ENCODE measurements at places on chromosomes 6 and 20.

DNA sequence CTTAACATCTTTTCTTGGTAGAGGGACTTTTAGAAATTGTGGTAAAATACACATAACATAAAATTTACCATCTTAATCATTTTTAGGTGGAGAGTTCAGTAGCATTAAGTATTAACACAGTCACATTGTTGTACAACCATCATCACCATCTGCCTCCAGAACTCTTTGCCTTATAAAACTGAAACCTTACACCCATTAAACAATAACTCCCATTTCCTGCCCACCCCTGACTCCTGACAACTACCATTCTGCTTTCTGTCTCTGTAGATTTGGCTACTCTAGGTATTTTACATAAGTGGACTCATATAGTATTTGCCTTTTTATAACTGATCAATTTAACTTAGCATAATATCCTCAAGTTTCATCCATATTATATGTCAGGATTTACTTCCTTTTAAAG lies 88.7 kb downstream of the ZHX3 start:
- DNase-seq = no peak

DNA sequence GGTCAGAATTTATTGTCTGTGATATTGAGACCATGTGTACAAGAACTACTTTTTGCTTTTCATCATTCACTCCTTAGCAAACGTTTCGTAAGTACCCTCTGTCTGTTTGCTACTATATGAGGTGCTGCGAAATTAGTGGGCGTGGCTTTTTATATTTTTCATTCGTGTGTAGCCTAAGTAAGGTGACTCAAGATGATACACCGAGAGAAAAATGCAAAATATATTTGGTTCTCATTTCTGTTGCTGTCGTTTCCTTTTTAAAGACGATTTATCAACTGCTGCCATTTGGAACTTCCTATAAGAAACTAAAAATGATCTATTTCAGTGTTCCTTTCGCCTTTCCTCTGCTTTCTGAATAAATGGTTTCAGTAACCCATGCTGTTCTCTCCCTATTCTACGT lies 61.2 kb downstream of the VAPB start:
- no peak for DNase-seq

DNA sequence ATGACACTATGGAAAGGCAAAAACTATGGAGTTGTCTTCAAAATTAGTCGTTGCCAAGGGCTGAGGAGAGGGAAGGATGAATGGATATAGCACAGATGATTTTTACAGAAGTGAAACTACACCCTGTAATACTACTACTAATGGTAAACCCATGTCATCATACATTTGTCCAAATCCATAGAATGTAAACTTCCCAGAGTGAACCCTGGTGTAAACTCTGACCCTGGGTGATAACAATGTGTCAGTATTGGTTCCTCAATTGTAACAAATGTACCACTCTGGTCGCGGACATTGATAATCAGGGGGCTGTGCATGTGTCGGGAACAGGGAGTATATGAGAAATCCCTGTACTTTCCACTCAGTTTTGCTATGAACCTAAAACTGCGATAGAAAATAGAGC lies 72.2 kb downstream of the CNBD2 start:
- no peak for DNase-seq

- no peak for DNase-seq
These were observed 76.3 kb downstream of the MRPL14 start for GRCh38 chr6:44050872-44051505.

GRCh38 chr6:42783876-42784642 lies 2.2 kb downstream of the BICRAL start:
- no peak for DNase-seq

DNA sequence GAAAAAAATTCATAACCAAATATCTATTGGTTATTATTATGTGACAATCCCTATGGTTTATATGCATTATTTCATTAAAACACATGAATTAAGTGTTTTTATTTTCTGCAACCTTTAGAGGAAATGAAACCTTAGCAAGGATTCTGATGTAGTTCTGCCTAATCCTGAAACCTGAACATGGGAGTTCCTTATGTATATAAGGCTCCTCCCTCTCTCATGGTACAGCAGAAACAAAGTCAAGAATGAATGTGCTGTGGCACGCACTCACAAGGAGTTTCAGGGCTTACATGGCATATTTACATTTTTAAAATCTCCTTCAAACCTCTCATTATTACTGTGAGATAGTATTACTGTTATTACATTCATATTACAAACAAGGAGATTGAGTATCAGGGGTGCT lies 426.4 kb upstream of the CITED2 start:
- DNase-seq = no peak

GRCh38 chr20:42613076-42613475 lies 576.6 kb downstream of the PTPRT start:
- DNase-seq = no peak

- no peak for DNase-seq
These were observed 46.8 kb downstream of the LYRM2 start for GRCh38 chr6:89591745-89592144.

DNA sequence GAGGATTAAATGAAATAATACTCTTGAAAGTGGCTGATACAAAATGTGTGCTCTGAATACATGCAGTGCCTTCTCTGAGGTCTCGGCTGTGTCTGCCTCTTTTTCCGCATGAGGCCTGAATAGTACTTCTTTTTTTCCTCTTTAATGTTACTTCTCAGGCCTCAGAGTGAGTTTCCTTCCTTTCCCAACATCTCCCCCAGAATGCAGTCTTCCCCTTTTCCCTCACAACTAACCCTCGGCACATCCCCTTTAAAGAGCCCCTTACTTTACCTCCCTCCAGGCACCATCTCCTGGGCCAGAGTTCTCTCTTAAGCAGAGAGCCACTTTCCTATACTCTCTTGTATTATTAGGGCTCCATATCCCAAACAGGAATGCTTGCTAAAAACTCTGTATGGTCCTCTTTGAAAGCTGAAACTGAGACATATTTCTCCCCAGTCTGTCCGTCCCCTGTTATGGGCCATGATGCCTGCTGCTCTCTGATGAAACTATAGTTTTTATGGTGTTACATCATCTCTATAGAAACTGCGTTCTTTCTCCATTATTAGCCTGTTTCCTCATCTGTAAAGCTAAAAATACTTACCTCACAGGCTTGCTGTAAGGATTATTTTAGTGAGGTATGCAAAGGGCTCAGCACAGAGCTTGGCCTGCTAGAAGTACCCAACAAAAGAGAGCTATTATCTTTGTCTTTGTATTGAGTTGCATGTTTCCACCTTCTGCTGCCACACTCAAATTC lies 2.3 kb downstream of the PLAGL2 start:
- no peak for DNase-seq

- DNase-seq = no peak
These were observed 1.5 kb downstream of the PRRC2A start for GRCh38 chr6:31621991-31622390.

DNA sequence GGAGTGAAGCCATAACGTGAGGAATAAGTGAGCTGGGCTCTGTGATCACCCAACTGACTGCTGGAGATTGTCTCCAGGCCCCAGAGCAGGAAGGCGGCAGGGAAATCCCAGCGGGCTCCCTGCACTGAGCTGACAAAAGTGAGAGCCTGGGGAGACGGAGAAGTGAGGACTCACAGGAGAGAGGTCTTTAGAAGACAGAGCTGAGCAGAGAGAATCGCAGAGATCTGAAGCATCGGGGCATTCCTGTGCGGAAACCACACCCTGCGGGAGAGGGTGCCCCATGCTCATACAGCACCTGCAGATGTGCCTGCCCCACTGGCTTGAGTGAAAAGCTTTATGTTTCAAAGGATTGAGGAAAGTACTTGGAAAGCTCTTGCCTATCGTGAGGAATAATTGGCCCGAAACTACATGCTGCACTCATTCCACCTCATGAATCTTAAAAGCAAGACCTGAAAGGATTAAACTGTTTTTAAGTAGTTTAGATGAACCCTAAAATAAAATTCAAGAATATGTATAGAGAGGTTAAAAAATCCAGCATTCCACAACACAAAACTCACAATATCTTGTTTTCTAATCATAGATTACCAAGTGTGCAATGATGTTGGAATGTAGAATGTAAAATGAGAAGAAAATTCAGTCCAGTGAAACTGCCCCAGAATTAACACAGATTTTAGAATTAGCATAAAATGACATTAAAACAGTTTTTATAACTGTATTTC lies 17.7 kb upstream of the THBS2 start:
- no peak for DNase-seq

DNA sequence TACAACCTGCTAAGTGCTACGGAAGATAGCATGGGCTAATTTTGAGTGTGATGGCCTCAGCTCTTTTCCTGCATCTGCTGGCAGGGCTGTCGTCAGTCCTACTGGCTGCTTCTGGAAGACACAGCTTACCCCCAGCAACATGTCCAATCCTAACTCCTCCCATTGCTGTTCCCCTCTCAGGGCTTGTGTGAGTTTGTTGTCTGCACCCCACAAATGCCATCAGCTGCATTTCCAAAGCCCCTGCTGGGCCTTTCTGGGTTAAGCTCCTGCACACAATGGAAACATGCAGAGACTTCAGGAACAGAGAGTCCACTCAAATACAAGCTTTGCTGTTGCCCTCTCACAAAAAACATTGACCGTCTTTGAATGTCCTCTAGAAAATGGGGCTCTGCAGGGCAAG lies 84.7 kb downstream of the RNF182 start:
- DNase-seq = no peak

DNA sequence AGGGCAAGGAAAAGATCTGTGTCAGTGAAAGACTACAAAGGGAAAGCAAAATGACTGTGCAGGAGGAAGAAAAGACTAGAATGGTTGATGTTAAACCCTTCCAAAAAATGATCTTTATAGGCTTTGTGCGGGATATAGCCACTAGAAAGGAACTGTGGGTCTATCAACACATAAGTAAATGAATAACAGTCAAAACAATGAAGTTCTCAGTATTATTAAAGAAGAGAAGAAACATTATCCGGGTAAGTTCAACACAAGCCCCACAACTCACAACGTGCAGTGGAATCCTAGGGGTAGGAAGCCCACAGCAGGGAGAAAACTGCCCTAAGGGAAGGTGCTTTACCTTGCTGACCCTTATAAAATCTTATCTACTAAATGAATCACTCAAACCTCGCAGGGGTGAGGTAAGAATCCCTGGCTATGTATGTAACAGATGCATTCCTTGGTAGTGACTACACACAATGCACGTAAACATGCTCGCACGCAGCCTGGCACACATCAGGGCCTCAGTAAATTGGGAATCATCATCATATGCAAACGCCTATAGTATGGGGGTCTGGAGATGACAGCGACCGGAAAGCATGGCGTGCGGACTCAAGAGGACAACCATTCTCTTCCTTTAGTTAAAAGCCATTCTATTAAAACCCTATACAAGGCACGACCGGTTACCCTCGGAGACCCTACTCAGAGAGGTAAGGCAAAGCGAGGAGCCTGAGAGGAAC lies 11.3 kb downstream of the TFAP2A start:
- DNase-seq = no peak

DNA sequence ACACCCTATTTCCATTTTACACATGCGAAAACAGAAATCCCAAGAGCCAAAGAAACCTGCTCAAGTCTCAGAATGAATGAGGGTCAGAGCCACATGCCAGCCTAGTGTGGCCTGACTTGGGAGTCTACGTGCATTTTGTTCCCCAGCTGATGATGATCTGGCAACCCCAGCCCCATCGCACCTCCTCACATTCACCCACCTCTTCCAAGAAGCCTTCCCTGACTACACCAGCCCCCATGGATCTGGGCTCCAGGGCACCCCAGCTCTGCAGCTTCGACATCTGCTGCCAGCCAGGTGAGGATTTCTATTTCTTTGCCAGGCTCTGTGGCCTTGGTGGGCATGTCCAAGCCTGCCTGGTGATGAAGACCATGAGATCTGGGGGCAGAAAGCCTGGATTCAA lies 41.0 kb downstream of the ANGPT4 start:
- no peak for DNase-seq

DNA sequence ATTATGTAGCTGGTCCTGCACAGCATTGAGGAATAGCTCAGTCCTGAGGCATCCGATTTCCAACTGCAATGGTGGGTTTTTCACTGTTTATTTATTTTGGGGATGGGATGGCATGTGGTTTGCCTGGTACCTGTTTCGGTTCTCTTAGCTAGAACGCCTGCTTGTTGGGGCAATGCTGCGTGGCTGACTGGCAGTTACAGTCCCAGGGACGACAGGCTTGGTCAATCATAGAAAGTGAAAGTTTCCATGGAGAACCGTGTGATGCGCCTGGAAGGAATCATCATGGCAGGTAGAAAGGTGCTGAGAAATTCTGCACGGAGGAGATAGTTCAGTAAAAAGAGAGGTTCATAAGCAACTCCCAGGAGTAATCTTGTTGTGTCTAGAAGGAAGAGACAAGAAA lies 18.4 kb downstream of the ID4 start:
- no peak for DNase-seq

GRCh38 chr20:56433221-56433879 lies 21.3 kb downstream of the CASS4 start:
- DNase-seq = no peak

GRCh38 chr6:43951063-43951755 lies 176.0 kb downstream of the MRPL14 start:
- DNase-seq = peak; percentile 59

DNA sequence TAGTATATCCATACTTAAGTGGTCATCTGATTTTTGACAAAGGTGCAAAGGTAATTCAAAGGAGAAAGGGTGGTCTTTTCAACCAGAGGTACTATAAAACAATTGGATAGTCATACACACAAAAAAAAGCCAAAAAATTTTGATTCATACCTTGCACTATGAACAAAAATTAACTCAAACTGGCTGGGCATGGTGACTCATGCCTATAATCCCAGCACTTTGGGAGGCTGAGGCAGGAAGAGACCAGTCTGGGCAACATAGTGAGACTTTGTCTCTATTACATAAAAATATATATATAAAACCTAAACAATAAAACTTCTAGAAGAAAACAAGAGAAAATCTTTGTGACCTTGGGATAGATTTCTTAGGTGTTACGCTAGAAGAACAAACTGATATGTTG lies 43.8 kb upstream of the ADIG start:
- DNase-seq = no peak

- DNase-seq = no peak
These were observed 116.8 kb downstream of the FIG4 start for GRCh38 chr6:109807881-109808280.

- no peak for DNase-seq
These were observed 546.9 kb downstream of the TFAP2B start for GRCh38 chr6:51365566-51365965.

GRCh38 chr20:23667666-23668065 lies 21.2 kb downstream of the CST4 start:
- no peak for DNase-seq

DNA sequence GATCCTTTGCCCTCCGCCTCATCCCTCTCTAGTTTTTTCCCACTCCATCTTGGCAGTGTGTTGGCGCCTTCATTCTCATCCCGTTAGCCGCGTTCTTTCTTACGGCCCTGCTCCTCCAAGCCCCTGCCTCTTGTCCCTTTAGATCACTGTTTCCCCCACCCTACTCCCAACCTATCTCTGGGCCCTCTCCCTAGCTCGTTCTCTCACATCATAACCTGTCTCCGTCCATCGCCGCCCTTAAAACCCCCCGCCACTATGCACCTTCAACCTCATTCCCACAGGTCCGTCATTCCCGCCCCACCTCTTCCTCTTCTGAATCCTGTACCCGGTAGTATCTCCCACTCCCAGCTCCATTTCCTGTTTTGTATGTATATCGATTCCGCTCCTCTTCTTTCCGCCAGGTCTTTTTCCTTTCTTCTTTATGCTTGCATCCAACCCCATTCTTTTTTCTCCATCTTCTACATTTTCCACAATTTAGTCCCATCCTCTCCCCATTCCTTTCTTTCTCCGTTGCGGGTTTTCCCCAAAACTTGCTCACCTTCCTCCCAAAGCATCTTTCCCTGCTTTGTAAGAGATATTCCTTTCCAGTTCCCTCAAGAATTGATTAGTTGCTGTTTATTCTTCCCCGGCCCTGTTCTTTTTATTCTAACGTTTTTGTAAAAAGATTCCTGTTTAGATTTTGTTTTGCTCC lies 671 bp downstream of the EFHC1 start:
- DNase-seq = no peak

- DNase-seq = no peak
These were observed 1.4 kb downstream of the CYB5R4 start for GRCh38 chr6:83860782-83861495.

Data from CMK (cell line).